ENCODE measurements at places on chromosomes 1 and 21.

DNA sequence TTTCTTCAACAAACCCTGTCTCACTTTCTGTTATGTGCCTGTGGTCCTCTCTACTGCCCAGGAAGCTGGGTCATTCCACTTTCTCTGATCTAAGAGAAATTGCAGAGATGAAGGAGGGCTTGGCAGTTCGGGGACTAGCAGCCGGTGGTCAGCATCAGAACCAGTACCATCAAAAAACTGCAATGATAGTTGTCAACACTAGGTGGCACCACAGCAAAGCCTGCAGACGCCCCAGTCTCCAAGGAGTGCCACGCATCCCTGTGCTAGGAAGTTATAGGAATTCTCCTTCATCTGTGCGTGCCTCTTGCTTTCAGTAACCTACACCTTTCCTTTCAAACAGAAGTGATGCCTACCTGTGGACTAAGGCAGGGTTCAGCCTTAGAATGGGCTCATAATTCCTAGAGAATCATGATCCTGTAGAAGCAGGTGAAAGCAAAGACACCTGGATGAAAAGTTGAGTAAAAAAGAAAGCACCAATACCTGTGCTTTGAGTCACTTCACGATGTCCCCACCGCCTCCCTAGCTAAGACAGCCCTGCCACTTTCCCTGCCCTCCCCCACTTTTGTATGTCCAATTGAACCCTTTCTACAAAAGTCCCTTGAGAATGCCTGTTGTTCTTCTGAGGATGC lies 129.2 kb downstream of the ADAMTS1 start:
- DNase-seq, result no peak

DNA sequence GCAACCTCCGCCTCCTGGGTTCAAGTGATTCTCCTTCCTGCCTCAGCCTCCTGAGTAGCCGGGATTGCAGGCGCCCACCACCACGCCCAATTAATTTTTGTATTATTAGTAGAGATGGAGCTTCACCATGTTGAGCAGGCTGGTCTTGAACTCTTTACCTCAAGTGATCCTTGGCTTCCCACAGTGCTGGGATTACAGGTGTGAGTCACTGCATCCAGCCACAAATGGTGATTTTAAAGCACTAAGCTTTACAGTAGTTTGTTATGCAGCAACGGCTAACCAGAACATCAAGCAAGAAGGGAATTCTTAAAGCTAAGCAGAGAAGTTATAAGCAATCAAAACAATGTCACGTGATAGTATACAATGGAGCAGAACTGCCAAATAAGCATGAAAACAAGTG lies 65.7 kb downstream of the NVL start:
- no peak for DNase-seq

DNA sequence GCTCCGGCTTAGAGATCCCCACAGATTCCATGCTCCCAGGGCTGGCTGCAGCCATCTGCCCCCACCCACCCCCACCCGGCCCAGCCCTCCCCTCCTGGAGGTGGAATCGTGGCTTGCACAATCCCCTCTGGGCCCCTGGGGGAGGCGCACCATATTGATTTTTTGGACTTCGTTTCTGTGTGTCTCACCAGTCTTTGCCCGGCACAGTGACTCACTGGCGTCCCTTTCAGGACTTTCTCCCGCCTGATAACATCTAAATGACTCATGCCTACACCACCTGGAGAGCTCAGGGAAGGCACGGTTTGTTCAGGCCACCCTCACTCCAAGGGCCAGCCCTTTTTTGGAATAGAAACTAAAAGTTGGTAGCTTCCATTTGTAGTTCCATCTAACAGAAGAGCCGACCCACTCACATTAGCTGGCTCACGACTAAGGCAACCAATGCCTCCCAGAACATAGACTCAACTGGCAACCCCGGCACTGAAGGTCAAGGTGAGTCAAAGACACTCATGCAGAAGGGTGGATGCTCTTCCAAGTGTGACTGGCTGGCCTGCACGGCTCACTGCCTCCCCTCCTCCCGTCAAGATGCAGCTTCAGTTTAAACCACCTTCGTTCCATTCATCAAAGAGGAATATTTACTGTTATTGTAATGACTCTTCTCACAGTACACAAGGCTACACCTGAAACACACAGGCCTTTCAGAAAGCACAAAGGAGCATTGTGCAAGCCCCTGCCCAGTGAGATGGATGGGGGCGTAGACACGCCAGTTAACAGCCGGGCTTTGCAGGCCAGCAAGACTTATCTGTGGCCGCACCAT lies 18.1 kb upstream of the ETS2 start:
- DNase-seq, result no peak

DNA sequence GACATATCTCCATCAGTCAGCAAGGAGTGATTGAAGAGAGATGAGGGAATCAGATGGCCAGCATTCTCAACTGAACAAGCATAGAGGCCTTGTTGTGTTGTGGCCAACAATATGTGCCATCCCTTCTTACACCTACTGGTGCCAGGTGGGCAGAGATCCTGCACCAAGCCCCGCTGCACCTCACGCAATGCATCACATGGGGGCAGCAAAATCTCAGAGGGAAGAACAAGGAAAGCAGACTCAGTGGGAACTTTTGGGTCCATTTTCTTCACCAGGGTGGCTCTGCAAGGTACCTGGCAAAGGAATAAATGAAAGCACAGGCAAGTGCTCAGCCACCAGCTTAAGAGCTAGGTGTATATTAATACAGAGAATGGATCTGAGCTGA lies 33.2 kb downstream of the HSD3B2 start:
- DNase-seq, result no peak

DNA sequence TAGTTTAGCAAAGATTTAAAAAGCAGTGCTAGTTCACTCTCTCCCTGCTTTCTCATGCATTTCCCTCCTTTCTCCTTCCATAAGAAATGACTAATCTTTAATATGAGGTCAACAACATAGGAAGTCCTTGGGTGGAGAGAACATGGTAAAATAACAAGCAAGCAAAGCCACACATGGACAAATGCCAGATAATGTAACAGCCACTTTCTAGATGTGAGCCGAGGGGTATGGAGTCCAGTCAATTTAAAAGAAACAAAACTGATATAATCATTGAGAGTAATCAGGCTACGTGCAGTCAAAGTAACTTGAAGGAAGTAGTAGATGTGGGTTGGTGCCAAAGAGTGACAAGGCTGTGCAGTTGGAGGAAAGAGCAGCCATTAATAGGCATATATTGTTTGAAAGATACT lies 69.6 kb downstream of the DUSP10 start:
- no peak for DNase-seq

- no peak for DNase-seq
Measured at GRCh38 chr21:32359719-32360260, 33.0 kb downstream of the URB1 start.

- no peak for DNase-seq
Measured at GRCh38 chr1:197222025-197222685, 45.9 kb upstream of the CRB1 start.

DNA sequence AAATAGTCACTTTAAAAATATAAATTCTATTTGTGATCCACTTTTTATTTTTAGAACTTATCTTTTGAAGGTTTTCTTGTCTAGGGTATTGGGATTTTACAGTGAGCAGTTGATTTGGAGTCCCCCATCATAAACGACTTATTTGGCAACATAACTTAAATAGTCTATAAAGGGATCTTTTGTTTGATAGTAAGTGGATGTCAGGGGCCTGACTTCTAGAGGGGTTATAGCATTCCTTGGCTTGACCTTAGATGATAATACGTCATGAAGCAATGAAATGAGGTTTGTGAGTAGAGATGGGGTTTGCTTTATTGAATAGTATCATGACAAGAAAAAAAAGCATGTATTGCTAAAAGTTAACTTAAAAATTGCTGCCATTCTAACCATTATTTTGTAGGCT lies 17.8 kb downstream of the VPS45 start:
- DNase-seq, result no peak

DNA sequence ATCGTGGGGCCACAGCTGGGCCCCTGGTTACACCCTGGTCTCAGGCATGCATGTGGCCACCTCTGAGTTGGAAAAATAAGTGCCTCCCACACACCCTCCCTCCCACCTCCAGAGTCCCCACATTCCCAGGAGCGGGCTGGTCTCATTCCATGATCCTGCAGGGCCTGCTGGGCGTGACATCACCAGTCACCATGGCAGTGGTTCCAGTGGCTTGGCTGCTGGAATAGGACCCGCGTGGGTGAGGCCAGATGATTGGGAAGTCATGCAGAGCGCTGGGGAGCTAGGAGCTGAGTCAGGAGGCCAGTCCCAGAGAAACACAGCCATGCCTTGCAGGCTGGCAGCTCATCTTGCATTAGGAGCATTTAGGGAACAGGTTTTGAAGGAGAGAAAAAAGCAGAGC lies 125.4 kb upstream of the TMEM51 start:
- DNase-seq, result no peak

DNA sequence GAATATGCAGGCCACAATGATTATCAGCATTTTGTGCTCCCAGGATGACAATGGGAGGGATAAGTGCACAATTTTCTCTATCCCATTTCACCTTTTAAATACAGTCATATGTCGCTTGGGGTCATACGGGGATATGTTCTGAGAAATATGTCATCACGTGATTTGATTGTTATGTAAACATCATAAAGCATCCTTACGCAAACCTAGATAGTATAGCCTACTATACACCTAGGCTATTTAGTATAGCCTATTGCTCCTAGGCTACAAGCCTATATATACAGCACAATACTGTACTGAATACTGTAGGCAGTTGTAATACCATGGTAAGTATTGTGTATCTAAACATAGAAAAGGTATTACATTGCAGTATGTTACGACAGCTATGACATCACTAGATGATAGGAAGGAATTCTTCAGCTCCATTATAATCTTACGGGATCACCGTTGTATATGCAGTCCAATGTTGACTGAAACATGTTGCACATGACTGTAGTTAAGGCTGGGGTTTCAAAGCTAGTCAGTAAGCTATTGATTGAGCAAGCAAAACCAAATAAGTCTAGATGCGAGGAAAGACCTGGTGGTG lies 18.9 kb downstream of the RUSC1 start:
- DNase-seq, result no peak

- no peak for DNase-seq
Measured at GRCh38 chr1:33335020-33335419, 14.1 kb upstream of the A3GALT2 start.

GRCh38 chr1:115764541-115764940 lies 4.0 kb downstream of the CASQ2 start:
- DNase-seq, result no peak

DNA sequence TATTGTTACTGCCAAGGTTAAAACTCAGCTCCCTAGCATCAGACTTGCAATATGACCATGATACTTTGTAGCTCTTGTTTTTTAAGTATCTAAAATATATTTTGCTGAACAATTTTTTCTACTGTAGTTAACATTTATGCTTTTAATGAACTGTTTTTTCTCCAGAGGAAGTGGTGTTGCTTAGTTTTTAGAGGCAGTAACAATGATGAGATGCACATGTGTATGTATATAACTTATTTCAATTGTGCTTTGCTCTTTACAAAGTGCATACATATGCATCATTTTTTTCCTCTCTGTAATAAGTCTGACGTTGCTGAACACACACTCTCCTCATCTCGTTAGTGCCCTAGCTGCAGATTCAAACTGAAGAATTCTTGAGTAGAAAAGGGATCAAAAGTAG lies 418.8 kb downstream of the ZP4 start:
- no peak for DNase-seq

DNA sequence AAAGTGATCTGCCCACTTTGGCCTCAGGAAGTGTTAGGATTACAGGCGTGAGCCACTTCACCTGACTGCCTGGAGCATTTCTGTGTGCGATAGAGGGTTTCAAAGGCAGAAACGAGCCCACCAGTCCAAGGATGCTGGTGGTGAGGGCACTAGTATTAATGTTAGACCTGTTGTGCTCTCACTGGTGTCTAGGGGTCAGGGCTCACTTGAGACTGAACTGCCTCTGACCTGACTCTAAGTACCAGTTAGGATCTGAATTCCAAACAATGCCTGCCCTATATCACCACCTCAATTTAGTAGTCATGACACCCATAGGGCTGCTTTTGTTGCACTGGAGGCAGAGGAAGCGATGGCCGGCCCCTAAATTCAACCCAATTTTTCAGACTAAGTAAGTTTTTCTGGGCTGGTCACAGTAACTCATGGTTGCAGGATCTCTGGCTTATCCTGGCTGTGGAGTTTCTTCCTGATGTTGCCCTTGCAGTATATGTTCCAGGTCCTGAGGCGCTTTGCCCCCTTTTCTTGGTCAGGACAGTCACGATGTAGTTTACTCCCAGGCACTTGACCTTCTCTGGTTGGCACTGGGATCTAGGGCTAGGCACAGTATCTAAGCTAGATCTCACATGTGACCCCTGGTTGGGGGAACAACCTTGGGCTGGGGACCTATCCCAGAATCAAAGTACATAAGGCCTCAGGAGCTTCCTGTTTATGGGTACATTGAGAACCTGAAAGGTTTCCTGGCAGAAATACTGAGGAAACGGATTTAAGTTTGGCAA lies 4.5 kb downstream of the CCDC17 start:
- no peak for DNase-seq

- DNase-seq, result no peak
Measured at GRCh38 chr1:241677201-241677600, 25.1 kb downstream of the WDR64 start.

- no peak for DNase-seq
Measured at GRCh38 chr1:45493116-45493697, 2.2 kb upstream of the TESK2 start.

GRCh38 chr1:54310439-54311328 lies 95.5 kb downstream of the SSBP3 start:
- no peak for DNase-seq
